ENCODE measurements at places on chromosomes 5 and 9. TPM values are rescaled to one million over a fixed set of nuclear protein-coding genes. Genes with fewer than 3 reads are reported as not detected.

The DAB2IP gene
- 31.7 TPM for total RNA-seq

The PCSK1 gene
- 2.5 TPM for total RNA-seq

The PAX5 gene
- not detected for total RNA-seq

The CNTFR gene
- total RNA-seq: not detected

The SLC34A3 gene
- total RNA-seq: not detected

The NTRK2 gene
- 0.35 TPM for total RNA-seq

The NR2F1-AS1 gene
- total RNA-seq: 23.0 TPM

The F2RL2 gene
- total RNA-seq: 30.9 TPM

The PCDHGA1 gene
- total RNA-seq: 0.39 TPM

The CNOT8 gene
- total RNA-seq: 79.4 TPM

The CTXN3 gene
- not detected for total RNA-seq

The OLFM1 gene
- 0.58 TPM for total RNA-seq

The TBCA gene
- total RNA-seq: 180 TPM

The MAML1 gene
- total RNA-seq: 25.1 TPM

The MAMDC2 gene
- total RNA-seq: 16.0 TPM
